ENCODE measurements at places on chromosomes 5 and 9.

GRCh38 chr5:180601591-180602480 lies 10.5 kb upstream of the SCGB3A1 start:
- no peak for DNase-seq

GRCh38 chr9:12185856-12186255 lies 507.3 kb upstream of the TYRP1 start:
- no peak for DNase-seq

GRCh38 chr5:74389531-74390305 lies 250.8 kb downstream of the ENC1 start:
- no peak for DNase-seq

DNA sequence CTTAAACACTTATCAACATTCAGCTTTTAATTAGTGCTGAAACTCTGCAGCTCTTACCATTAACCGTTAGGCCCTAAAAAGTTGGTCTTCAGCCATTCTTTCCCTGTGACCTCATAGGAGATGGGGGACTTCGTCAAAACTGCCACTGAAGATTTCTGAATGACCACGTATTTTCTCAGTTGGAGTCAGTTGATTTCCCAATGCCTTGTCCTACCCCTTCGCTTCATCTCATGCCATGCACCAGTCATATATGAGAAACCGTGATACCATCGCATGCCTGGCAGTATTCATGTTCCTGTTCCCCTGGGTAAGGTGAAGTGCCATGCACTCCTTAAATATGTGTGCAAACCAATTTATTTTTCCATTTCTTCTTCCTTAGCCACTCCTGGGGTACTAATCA lies 10.8 kb upstream of the ZFR start:
- DNase-seq: no peak

GRCh38 chr5:166625210-166625865 lies 1666.1 kb upstream of the WWC1 start:
- DNase-seq: no peak

GRCh38 chr5:3393122-3393919 lies 202.3 kb upstream of the IRX1 start:
- DNase-seq: no peak

DNA sequence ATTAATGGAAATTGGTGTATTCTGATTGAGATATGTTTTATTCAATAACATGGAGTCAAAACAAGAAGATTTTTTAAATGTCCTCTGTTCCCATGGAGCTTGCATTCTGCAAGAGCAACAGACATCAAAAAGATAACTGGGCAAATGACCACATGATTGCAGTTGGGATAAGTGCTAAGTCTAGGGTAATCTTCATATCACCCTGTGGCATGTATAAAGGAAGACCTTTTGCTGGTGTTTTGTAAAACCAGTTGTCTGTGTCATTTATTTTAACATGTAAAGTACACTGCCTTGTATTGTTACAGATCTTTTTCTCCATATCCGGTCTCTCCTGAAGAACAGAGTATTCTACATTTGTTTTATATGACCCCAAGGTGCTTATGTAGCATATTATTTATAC lies 44.0 kb downstream of the PTCD2 start:
- DNase-seq: no peak

DNA sequence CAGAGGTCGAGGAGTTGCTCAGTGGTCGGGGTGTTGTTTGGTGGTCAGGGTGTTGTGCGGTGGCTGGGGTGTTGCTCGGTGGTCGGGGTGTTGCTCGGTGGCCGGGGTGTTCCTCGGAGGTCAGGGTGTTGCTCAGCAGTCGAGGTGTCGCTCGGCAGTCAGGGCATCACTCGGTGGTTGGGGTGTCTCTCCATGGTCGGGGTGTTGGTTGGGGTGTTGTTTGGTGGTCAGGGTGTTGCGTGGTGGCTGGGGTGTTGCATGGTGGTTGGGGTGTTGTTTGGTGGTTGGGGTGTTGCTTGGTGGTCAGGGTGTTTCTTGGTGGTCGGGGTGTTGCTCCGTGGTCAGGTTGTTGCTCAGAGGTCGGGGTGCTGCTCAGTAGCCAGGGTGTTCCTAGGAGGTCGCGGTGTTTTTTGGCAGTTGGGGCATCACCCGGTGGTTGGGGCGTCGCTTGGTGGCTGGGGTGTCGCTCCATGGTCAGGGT lies 11.0 kb upstream of the GPSM1 start:
- no peak for DNase-seq

GRCh38 chr9:19424176-19424779 lies 15.5 kb downstream of the ACER2 start:
- DNase-seq: no peak

DNA sequence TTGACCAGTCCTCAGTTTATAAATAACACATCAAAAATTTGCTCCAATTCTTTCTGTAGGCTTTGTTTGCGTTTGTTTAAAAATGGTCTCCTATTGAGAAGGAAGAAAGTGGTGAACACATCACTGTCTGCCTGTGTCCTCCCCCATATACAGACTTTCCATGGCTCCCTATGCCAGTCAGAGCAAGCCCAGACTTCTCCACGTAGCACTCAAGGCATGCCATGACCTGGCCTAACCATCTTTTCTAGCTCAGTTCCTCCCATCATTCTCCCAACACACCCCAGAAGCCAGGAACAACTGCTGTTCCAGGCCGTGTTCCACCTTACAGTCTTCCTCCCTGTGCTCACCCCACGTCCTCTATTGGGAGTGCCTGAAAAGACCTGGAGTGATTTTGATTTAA lies 129.6 kb upstream of the ZNF618 start:
- DNase-seq: no peak

Data from NCI-H748 treated with DMSO at 0.1 percent for 48 hours (cell line).